ENCODE measurements at places on chromosomes 4 and X. TPM values are rescaled to one million over a fixed set of nuclear protein-coding genes. Genes with fewer than 3 reads are reported as not detected.
A peak's percentile ranks its signal among the peaks of the same experiment; 100 is the strongest.

EMCN gene
- polyA plus RNA-seq, result 7.0 TPM

SPATA4 gene
- polyA plus RNA-seq, result 0.07 TPM

DNA sequence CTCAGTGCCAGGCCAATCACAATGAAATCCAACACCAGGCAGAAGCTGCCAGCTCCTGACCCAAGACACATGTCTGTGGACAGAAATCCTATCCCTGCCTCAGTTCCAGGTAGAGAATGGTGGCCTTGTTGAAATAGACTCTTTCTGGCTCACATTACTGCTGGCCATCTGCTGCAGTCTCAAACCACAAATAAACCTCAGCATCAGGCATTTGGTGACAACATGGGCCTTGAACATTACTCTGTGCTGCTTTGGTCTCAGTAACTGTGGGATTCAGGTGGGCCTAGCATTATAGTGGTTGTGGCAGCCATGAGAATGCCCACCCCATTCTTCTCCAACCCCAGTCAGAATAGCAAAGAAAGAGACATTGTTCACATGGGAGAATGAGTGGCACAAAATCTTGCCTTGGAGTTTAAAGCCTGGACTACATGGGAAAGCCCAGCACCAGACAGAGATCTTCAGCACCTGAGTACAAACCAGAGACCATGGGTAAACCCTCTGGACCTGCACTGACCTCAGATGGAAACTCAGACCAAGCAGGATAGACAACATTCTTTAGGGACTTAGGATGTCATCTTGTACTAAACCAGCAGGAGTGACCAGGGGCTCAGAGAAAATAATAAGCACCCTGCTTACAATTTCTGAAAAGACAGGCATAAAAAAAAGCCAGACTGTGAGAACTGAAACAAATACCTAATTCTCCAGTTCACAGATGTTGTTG lies 50.4 kb upstream of the TRAM1L1 start:
- no peak overlapping the region for H3K27ac ChIP-seq
- H3K36me3 ChIP-seq, result no peaks in the 10 kb centered on the region
- no peaks in the 10 kb centered on the region for H3K4me1 ChIP-seq
- no peaks in the 10 kb centered on the region for H3K27me3 ChIP-seq

DNA sequence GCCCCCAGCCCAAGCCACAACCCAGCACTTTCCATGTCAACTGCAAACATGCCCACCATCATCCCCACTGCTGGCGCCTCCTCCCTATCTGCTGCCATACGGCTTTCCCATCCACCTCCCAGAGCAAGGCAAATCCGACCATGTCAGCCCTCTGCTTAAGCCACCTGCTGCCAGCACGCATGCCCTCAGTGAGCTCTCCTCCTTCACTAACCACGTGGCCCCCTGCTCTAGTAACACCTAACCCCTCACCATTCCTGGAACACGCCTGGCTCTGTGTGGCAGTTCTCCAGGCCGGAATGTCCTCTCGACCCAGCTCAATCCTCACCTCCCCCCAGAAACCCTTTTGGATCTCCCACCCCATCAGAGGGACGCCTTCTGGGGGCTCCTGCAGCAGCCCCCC lies 17.4 kb downstream of the BCAP31 start:
- H3K27me3 ChIP-seq, result no peaks in the 10 kb centered on the region
- H3K27ac ChIP-seq, result no peak overlapping the region
- H3K36me3 ChIP-seq, result peaks cover 6% of the 10 kb centered on the region
- no peak overlapping the region for H3K4me3 ChIP-seq
- no peaks in the 10 kb centered on the region for H3K4me1 ChIP-seq
- no peak for DNase-seq

DNA sequence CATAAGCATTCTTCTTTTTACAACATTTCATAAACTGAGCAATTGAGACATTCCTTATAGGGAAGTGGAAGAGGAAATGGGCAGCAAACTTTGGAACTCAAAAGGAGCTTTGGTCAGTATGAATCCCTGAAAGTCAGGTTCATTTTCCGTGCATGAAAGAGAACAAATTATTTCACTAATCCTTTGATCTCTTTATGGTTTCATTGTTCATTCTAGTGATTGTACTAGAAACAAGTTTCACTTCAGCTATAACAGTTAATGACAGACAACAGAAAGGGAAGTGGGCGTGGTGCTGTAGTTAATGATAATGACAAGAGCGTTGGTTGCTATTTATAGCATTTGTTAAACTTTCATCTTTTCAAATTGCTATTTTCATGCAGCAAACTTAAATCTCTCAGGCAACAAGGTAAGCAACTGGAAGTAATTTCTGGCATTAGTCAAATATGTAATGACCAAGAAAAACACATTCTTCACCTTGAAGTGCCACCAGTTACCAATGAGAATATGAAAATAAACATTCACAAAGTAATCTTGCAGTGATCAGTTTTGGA lies 98.4 kb downstream of the AREG start:
- no peak overlapping the region for H3K4me3 ChIP-seq
- DNase-seq, result peak; percentile 81
- H3K27ac ChIP-seq, result peak overlapping the region; percentile 47
- H3K36me3 ChIP-seq, result no peaks in the 10 kb centered on the region
